ENCODE measurements at places on chromosomes 3 and 15.

GRCh38 chr3:128463771-128464170, 2.9 kb downstream of the DNAJB8 start:
- DNase-seq: no peak

GRCh38 chr15:32682569-32682968, 35.2 kb upstream of the GREM1 start:
- peak; percentile 93 for DNase-seq

GRCh38 chr15:100265641-100266035, 76.1 kb downstream of the ADAMTS17 start:
- no peak for DNase-seq

DNA sequence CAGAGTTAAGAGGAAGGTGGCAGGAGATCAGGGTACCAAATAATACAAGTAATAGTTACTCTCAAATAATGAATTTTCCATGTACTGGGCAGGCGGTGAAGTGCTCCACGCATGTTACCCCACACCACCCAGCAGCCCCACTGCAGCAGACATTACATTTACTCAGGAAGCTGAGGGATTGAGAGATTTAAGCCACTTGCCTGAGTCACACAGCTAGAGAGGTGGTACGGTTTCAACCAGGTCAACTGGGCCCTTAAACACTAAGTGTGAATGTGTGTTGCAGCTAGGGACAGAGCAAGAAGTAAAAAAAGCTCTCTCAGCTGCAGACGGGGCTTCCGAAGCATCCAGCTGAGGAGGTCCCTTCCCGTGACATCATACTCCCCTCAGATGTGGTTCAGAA, 91.3 kb downstream of the PRICKLE2 start:
- DNase-seq: no peak

GRCh38 chr15:52682200-52682599, 3.0 kb upstream of the ATOSA start:
- no peak for DNase-seq

- DNase-seq: peak; percentile 53
Observed at GRCh38 chr15:75672646-75673425, 25.1 kb downstream of the SNX33 start.

DNA sequence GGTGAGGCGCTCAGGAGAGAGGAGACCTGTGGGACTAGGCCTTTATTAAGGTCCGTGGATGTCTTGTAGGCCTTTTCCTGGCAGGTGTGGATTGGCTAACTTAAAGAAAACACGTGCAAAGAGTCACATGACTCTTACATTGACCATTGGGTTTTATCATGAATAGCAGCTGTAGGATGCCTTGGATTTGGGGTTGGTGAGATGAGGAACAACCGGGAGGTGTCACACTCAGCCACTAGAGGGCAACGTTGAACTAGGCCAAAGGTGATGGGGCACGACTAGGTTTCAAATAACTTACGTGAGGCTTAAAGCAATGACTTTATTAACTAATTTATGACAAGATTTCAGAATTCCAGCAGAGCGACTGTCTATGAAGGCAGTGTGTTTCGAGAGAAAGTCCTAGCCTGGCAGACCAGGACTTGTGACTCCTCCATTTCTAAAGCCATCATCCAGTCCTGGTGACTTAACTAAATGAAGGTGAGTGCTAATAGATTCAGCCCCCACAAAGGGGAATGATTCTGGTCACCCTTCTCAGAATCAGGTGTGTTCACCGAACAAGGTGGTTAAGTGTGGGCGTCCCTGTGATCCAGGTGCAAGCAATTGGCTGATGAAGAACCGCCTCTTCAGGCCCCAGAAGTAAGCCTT, 345.6 kb downstream of the MCTP2 start:
- DNase-seq: no peak

DNA sequence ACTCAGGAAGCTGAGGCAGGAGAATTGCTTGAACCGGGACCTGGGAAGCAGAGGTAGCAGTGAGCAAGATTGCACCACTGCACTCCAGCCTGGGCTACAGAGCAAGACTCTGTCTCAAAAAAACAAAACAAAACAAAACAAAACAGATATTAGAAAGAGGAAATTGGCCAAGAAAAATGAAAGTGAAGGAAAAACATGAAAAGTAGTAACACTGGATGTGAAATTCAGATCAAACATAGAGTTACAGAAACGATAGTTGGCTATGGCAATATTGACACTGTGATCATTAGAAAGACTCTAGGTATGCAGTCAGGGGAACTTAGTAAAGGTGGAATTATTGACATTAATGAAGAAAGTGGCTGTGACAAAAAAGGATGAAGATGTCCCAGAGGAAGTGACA, 13.2 kb upstream of the TIPARP start:
- DNase-seq: no peak

DNA sequence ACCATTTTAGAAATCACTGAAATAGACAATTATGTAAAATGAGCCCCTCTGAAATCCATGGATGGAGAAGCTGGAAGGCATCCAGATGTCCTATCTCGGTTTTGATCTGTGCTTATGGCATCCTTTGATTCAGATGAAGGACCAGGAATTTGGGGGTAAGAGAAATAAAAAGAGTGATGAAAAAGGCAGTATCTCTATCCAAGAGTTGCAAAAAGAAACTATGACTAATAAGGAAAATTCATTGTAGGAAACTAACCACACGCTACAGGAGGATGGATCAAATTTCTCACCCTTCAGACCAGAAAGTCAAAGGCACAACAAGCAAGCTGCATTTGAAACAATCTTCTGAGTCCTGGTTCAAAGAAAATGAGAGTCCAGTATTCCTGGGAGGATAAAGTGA, 34.8 kb downstream of the SRGAP3 start:
- peak; percentile 69 for DNase-seq

DNA sequence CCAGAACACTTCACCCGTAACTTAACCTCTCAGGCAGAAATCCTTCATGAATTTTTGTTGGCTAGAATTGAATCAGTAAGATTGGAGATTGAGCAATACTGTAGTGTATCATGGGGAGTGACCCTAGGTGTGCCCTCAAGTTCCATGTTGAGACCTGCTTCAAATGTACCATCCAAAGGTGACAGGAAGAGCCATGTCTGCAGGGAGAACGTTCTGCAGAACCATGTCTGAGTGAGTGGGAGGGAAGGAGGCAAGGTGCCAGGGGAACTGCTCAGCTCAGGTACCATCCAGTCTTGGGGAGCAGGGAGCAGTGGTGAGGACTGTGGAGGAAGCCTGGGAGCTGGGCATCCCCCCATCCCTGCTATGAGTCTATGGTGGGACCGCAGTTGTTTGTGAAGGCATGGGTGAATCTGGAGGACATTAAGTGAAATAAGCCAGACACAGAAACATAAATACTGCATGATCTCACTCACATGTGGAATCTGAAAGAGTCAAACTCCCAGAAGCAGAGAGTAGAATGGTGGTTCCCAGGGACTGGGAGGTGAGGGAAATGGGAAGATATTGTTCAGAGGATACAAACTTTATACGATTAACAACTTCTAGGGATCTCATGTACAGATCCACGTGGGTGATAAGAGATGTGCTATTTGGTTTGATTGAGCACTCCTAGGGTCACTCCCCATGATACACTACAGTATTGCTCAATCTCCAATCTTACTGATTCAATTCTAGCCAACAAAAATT, 23.3 kb downstream of the CFAP161 start:
- peak; percentile 17 for DNase-seq

DNA sequence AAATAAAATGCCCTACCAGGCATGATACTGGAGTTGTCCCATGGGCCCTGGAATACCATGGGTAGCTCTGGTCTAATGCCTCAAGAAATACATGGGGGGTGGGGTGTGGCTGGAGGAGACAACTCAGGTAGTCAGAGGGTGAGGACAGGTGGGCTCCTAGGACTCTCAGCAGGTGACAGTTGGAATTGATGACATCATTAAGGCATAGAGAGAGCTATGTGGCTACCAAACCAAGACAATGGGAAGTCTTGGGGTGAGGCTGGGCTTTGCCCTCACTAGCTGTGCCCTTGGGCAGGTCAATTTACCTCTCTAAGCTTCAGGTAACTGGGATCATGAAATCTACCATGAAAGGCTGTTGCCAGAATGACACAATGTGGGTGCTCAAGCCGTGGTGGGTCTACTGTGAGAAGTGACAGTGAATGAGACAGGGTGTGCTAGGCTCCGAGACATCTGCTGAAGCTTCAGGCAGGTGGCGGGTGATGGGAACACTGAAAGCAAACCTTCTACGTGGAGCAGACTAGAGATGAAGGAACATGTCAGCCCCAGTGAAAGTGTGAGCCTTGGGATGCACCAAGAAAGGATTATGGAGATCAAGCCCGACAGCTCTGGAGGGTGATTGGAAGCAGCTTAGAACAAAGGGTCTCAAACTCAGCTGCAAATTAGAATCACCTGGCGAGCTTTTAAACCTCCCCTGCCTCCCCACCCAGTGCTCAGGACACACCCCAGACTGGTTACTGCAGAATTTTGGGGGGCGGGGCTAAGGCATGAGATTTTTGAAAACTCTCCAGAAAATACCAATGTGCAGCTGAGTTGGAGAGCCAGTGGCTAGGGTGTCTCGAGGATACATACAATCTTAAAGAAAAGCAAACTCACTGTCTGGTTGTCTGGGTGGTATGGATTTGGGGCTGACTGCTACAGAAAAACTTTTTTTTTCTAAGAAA, 21.5 kb downstream of the SLC6A20 start:
- no peak for DNase-seq

- DNase-seq: no peak
Observed at GRCh38 chr3:140188285-140188684, 253.3 kb downstream of the CLSTN2 start.

GRCh38 chr3:53134631-53135232, 4.5 kb upstream of the RFT1 start:
- peak; percentile 62 for DNase-seq

GRCh38 chr3:112770032-112770626, 76.5 kb downstream of the CD200R1L start:
- DNase-seq: peak; percentile 41

DNA sequence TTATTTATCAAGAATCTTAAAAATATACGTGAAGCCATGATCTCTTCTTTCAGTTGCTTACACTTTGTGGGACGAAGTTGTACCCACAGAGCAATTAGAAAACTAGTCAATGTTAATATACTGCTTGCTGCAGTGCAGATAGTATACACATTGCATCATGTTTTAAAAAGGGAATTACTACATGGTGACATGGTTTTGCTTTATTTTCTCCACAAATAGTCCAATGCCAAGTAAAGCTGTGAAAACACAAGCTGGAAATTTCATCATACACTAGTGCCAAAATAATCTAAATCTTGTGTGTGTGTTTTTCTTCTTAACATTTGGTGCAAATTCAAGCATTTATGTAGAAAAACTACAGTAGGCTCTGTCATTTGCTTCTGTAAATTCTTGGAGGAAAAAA, 233.0 kb downstream of the EPHA3 start:
- DNase-seq: peak; percentile 56

- DNase-seq: no peak
Observed at GRCh38 chr3:105401691-105402149, 35.0 kb downstream of the ALCAM start.

GRCh38 chr3:114126461-114126860, 52.4 kb downstream of the DRD3 start:
- no peak for DNase-seq

DNA sequence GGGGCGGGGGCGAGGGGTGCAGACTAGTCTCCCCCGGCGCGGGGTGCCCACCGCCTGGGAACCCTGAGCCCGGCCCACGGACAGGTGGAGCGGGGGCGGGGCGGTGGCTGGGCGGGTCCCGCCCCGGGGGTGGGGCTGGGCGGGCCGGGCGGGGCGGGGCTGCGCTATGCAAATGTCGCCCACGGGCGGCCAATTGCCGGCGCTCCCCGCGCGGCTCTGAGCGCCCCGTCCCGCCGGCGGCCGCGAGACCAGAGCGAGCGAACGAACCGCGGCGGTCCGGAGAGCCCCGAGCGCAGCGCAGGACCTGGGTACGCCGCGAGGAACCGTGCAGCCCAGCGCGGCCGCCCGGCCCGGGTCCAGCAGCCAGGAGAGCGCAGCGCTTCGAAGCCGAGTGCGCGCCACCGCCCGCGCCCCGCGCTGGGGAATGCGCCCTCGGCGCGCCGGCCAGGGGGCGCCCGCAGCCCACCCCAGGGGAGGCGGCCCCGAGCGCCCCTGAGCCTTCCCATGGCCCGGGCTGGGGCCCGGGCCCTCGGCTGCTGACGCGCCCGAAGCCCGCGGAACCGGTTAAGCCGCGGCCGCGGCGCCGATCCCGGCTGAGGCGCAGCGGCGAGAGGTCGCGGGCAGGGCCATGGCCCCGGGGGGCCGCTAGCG, at the start of gene SEMA3F:
SEMA3F (plus strand) TSS at position 485 of the 651 bp plus-strand sequence. CDS start 4,299 bp downstream, outside the sequence.
- peak; percentile 53 for DNase-seq

- DNase-seq: no peak
Observed at GRCh38 chr3:135812057-135812456, 153.5 kb upstream of the PPP2R3A start.

DNA sequence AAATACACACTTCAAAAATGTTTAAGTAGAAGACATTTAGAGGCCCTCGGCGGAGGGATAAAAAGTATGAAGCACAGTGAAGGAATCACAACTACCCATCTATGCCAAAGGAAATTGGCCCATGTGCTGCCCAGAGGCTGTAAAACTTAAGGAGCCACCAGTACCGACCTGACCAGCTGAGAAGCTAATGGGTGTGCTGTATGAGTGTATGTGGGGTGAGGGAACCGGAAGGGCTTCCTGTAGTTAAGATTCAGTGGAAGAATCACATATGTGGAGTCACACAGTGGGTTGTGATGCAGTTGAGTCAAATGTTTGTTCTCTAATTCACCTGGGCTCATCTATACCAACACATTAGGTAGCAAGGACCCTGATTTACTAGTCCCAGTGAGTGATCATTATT, 516.0 kb upstream of the IL12A start:
- DNase-seq: no peak

- DNase-seq: no peak
Observed at GRCh38 chr3:183108001-183108449, 8.7 kb upstream of the MCCC1 start.

GRCh38 chr3:86634361-86634760, 356.6 kb downstream of the VGLL3 start:
- no peak for DNase-seq

DNA sequence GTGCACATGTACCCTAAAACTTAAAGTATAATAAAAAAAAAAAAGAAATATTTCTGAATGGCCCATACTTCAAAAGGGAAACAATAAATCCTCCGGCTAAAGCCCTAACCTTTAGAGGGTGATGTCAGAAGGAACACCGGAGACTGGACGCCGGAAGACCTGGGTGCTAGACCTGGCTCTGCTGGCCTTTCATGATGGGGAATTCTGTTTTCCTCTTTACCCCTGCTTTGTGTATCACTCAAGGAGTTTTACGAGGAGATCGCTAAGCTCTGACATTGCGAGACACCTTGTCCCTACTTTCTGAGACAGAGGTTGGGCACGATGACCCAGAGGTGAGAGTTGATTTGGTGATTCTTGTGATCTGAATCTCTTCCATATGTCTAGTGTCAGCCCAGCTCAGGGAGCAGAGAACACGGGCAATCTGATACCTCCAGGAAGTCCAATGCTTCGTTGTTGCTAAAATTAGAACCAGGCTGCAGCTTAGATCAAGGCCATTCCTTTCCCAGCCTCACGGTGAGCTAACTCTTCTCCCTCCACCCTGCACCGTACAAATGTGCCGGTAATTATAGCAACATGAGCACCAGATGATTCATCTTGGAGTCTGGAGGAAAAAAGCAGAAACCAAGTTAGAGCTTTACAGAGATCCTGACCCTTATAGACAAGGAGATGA, 42.0 kb upstream of the CFAP161 start:
- DNase-seq: peak; percentile 91

Data from fibroblast of gingiva (primary cell).